NCI-H1930 (cell line): ENCODE measurements at places on chromosomes 2 and 18.

DNA sequence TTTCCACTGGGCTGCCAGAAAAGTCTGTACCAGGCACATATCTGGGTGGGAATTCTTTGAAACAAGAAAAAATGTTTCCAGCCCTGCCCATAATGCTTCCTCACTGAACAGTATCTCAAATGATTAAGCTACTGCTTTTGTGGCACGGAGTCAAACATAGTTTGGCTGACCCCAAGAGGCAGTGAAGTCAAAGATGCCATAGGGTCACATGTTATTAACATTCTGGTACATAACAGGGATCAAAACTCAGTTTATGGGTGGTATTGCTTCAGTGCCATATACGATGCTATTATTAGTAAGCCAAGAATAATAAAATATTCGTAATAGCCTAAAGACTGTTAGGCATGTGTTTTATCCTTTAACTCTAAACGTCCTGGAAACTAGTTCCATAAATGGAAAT lies 112.4 kb downstream of the FEZ2 start:
- no peak for DNase-seq

DNA sequence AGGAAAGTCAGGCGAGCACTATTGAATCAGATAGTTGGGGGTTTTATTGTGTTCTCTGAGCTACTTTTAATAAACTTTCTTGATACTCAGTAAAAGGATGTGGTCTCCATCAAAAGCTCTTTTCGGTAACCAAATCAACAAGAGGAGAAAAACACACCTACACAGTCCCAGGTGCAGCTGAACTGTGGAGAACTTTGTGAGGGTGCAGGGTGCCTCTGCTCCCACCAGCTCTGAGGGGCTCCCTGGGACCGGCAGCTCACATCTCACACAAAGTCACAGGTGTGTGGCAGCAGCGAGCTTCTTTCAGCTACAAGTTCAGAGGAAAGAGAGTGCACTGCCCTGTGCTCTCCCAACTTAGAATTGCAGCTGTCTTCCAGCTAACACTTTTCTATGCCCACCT lies 650.4 kb downstream of the RNF144A start:
- DNase-seq: no peak

- DNase-seq: no peak
These were observed 35.0 kb upstream of the CCDC85A start for GRCh38 chr2:56148825-56149224.

DNA sequence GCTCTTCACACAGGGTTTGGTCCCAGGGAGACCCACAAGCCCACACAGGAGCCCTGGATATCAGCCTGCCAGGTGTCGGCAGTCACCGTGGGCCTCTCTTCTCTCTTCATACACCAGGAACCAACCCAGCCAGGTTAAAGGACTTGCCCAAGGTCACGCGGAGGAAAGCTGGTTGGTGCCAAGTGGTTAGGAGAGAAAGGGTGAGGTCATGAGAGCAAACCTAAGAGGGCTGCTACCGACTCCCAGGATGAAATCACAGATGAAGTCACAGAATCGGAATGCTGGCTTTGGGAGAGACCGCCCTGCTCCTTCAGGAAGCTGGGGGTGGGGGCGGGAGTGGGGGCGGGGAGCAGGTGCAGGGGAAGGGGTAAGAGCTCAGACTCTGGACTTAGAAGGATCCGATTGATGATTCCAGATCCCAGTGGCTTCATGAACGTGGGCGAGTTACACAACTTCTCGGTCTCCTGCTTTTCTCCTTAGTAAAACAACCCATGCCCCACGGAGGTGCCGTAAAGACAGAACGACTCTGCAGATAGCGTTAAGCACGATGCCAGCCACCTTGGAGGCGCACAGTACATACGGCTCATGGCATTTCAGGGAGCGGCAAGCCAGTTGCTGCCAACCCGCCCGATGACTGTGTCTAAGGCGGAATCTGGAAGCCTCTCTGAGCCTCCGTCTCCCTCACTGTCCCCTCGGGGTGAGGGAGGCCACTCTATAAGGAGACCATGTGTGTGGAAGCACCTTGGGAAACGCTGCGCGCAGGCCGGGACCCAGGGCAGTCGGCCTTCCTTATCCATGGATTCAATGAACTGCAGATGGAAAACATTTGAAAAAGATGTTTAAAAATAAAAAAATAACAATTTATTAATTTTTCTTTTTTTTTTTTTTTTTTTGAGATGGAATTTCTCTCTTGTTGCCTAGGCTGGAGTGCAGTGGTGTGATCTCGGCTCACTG lies 23.0 kb upstream of the TAF1B start:
- DNase-seq: no peak

- no peak for DNase-seq
These were observed 39.0 kb upstream of the TMEM131 start for GRCh38 chr2:98034745-98035144.

GRCh38 chr2:23073671-23074070 lies 311.3 kb upstream of the KLHL29 start:
- no peak for DNase-seq

DNA sequence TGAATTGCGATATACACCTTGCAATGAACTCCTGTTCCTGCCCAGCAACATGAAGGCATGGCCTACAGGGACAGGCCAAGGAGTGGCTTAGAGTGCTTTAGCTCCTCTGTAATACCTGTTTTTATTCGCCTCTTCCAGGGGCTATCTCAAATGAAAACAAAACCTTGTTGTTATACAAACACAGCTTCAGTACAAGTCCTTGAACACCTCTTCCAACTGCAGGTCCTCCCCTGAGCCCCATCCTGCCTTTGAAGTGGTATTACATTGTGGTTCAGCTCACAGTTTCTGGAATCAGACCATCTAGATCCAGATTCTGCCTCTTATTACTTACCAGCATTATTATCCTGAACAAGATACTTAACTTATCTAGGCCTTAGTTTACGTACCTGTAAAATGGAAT lies 83.0 kb upstream of the HNRNPA3 start:
- no peak for DNase-seq

GRCh38 chr2:109648041-109648527 lies 33.9 kb downstream of the SOWAHC start:
- DNase-seq: no peak

GRCh38 chr2:172472446-172473033 lies 45.2 kb downstream of the ITGA6 start:
- DNase-seq: no peak

DNA sequence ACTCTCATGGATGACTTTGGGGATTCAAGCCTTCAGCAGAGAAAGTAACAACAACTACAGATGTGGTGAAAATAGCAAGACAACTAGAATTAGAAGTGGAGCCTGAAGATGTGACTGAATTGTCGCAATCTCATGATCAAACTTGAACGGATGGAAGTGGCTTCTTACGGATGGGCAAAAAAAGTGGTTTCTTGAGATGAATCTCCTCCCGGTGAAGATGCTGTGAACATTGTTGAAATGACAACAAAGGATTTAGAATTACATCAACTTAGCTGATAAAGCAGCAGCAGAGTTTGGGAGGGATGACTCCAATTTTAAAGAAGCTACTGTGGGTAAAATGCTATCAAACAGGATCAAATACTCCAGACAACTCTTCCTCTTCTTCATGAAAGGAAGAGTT lies 43.1 kb downstream of the AAK1 start:
- no peak for DNase-seq

DNA sequence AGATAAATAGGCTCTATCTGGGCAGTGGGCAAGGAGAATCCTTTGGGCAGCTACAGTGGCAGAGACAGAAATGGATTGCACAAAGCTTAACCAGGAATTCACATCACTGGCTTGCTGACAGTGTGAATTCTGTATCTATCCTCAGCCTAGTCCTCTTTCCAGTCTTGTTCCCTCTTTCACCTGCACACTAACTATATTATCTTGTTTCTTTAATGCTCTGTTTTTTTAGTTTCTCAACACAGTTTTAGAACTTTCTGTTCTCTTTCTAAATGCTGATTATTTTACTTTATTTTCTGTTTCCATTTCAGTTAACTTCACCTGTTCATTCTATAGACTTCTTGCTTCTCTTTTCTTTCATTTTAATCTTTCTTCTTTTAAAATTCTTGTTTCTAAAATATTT lies 66.4 kb downstream of the LINC00305 start:
- no peak for DNase-seq

DNA sequence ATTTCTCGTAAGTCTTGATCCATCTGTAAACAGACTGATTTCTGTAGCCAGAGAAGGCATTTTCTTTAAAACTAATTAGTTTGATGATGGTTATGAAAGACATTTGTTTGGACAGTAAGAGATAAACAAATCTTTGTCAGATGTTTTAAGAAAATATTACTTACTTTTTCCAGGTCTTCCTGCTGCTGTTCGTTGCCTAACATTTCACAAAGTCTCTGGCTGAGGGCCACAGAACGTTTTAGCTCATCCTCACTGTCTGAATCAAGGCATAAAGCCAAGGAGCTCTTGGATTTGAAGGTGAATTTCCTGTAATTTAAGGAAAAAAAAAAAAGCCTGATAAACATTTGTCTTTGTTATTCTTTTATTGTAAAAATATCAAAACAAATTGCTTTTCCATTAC lies 57.8 kb downstream of the VIL1 start:
- no peak for DNase-seq

DNA sequence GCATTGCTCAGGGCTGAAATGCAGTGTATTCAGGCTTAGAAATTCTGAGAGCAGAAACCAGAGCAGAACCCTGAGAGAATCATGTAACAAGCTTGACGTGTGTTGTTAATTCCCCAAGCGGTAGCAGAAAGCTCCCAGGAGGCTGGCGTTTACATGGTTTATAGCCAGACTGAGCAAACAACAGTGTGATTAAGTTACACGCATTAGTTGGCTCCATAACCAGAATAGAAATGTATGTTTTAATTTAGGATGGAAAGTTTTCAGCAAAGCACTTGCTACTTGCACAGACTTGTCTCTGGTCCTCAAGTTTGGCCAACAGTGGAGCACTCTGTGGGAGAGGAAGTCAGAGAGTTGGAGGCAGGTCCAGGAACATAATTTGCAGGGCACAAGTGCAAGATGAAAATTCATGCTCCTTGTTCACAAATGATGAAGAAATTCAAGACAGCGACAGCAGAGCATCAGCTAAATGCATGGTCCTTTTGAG lies 69.3 kb downstream of the MAPK4 start:
- DNase-seq: peak; percentile 47

GRCh38 chr2:199163613-199164458 lies 293.9 kb downstream of the SATB2 start:
- no peak for DNase-seq

DNA sequence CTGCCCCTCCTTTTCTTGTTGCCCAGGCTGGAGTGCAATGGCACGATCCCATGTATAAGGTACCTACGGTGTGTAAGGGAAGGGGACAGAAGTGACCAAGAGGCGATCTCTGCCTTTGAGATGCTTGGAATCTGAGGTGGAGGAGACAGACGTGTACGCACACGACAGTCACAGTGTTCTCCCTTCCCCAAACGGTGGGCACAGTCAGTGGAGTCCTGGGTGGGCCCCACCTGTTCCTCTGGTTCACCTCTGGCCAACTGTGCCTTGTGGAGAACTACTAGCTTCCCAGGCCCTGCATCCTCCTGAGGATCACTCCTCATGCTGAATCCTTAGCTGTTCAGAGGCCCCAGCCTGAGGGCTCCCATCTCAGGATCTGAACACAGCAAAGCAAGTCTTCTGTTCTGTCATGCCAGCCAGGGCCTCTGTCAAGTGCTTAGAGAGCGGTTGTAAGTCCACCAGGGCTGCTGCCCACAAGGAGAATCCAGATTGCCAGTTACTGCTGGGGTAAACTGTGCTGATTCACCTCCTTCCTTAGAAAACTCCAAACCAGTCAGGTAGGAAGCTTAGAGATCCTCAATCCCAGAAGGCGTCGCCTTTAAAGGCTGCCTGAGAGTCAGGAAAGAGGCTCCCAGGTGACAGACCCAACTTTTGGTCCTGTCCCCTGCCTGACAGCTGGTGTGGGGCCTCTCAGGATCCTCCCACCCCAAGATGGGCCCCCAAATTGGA lies 1.6 kb downstream of the SLC35F6 start:
- no peak for DNase-seq

GRCh38 chr2:61287254-61287653 lies 125.3 kb downstream of the C2orf74 start:
- no peak for DNase-seq

- DNase-seq: no peak
These were observed 93.6 kb upstream of the TMEFF2 start for GRCh38 chr2:192288295-192288694.

- DNase-seq: no peak
These were observed 145.0 kb upstream of the LTBP1 start for GRCh38 chr2:32801741-32802140.

DNA sequence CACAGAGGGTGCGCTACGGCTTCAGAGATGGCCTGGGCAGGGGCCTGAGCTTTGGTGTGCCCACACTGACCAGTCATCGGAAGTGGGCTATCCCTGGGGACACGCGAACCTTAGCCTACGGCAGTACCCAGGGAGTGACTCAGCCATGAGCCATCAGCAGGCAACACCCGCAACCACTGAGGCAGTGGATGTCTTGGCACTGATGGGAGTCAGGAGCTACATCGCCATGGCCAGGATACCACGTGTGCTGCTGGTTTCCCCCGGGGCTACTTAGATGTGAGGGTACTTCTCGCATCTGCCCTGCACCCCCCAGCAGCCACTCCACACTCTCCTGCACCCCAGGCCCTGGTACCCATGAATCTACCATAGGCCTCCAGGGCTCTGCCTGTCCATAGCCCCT lies 12.8 kb upstream of the HPCAL1 start:
- DNase-seq: no peak

DNA sequence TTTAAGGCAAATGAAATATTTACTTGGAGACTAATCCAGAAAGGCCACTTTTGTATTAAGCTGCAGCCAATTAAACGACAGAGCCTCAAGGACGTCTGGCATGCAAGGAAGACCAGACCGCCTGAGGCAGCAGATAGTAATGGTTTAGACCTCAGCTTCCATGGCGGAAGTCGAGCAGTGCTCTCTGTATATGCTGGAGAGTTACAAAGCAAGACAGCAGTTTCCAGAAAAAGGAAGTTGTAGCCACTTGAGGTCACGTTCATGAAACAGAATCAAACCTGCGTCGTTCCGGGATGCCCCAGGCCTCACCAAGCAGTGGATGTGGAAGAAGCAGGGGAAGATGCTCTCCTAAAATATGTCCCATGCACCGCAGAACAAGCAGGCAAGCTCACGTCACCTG lies 142.0 kb downstream of the PTGR3 start:
- DNase-seq: no peak

DNA sequence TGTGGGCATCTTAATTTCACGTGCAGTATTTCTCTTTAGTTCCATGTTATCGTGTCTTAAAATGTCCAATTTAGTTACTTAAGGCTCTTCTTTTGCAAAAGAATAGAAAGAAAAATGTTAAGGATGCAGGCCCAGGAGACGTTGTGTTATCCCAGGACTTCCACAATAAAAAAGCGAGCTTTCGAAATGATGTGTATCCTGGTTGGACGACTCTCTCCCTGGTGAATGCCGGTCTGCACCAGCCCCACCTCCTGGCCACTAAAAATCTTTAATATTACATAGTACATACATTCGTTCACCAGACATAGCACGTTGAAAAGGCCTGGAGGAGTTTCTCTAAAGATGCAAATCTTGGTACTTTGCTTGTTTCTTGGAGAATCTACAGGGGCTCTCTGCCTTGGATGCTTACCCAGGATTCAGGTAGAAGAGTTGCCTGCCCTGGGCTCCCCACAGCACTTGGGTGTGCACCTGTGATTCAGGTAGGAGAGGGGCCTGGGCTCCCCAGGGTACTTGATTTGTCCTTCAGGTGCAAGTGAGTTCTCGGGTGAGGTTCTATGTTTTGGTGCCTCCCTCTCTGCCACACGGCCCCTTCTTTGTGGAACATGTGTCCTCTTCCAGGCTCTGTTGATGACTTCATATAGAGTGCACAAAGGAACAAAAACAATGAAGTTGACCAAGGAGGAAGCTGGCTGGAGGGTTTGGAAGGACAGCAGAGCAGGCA lies 26.6 kb downstream of the TWIST2 start:
- DNase-seq: no peak
